ENCODE measurements at places on chromosomes 7 and 10. TPM values are rescaled to one million over a fixed set of nuclear protein-coding genes. Genes with fewer than 3 reads are reported as not detected.

DNA sequence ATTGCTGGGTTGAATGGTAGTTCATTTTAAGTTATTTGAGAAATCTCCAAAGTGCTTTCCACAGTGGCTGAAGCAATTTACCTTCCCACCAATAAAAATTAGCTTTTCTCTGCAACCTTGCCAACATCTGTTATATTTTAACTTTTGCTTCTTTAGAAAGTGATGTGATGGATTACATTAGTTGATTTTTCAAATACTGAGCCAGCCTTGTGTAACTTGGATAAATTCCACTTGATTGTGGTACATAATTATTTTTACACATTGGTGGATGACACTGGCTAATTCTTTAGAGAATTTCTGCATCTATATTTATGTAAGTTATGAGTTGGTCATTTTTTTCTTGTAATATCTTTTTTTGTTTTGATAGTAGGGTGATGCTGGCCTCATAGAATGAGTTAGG is 634.1 kb downstream of the GALNT17 start:
- H3K36me3 ChIP-seq, result no peaks in the 10 kb centered on the region
- H3K4me3 ChIP-seq, result no peak overlapping the region
- no peak for DNase-seq
- H3K27ac ChIP-seq, result no peak overlapping the region

MYO1G gene
- total RNA-seq, result 435 TPM

- no peak for DNase-seq
- no peaks in the 10 kb centered on the region for H3K4me1 ChIP-seq
- no peaks in the 10 kb centered on the region for H3K36me3 ChIP-seq
- no peak overlapping the region for H3K4me3 ChIP-seq
- H3K27ac ChIP-seq, result no peak overlapping the region
- H3K27me3 ChIP-seq, result no peaks in the 10 kb centered on the region
Observed at GRCh38 chr10:70312249-70312648, 28.4 kb upstream of the NPFFR1 start.

SERPINE1 gene
- 0.58 TPM for total RNA-seq

- H3K27ac ChIP-seq, result no peak overlapping the region
- DNase-seq, result no peak
- H3K4me3 ChIP-seq, result no peak overlapping the region
- no peaks in the 10 kb centered on the region for H3K36me3 ChIP-seq
- no peaks in the 10 kb centered on the region for H3K27me3 ChIP-seq
Observed at GRCh38 chr7:20959281-20959680, 172.6 kb upstream of the SP8 start.

DNA sequence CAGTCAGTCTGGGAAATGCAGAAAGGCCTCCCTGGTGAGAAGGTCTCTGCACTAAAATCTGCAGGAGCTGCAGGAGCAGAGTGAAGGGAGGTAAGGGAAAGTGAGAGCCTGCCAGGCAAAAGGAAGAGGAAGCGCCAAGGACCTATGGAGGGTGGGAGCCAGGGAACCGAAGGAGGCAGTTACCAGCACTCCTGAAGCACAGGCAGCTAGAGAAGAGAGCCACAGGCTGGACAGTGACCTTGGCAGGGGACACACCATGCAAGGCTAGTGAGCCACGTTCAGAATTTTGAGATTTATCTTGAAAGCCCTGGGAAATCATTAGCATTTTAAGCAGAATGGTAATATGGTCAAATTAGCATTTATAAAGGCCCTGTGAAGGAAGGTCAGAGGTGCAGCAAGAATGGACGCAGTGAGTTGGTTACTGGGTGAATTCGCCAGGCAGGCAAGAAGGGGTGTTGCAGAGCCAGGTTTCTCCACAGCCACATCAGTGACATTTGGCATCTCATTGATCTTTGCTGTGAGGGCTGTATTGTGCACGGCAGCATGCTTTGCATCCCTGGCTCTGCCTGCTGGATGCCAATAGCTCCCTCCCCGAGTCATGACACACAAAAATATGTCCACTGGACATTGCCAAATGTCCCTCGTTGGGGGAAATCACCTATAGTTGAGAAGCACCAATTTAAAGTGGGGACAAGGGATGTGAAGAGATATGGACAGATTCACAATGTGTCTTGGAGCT is 54.7 kb upstream of the LANCL2 start:
- DNase-seq, result no peak
- H3K36me3 ChIP-seq, result peaks cover 8% of the 10 kb centered on the region
- H3K4me3 ChIP-seq, result no peak overlapping the region
- no peak overlapping the region for H3K27ac ChIP-seq

DNA sequence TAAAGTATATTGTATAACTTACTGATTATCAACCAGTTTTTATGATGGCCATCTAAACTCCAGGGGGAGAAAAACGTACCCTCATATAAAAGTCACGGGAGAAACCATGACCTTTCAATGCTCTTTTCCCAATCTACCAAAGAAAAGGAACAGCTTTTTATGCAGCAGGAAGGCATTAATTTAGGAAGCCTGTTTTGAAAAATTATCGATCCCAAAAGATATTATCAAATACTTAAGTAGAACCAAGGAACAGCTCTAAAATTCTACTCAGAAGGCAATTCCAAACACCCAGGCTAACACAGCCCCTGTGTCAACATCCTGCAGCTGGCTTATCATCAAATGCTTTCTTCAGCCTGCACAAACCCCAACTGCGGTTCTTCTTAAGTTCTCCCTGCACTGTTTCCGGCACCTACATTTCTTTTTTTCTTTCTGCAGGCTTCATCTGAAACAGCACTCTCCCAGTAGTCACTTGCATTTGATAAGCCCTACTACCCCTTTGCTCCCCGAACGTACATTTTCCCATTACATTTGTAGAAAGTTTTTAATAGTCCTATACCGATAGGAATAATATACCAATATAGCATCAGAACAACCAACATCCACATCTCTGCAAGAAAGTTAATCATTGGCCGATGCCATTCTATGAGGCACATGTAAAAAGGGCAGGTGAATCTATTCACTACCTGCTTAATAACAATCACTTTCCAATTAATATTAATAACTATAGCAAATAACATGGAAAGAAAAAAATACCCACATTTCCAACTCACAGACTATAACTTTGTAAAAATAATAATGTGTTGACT is 47.9 kb downstream of the PIP4K2A start:
- peaks cover 28% of the 10 kb centered on the region for H3K36me3 ChIP-seq
- H3K4me3 ChIP-seq, result peak overlapping the region; percentile 82
- peak; percentile 81 for DNase-seq
- peak overlapping the region; percentile 94 for H3K27ac ChIP-seq
- no peaks in the 10 kb centered on the region for H3K27me3 ChIP-seq
- H3K4me1 ChIP-seq, result peaks cover 84% of the 10 kb centered on the region

DNA sequence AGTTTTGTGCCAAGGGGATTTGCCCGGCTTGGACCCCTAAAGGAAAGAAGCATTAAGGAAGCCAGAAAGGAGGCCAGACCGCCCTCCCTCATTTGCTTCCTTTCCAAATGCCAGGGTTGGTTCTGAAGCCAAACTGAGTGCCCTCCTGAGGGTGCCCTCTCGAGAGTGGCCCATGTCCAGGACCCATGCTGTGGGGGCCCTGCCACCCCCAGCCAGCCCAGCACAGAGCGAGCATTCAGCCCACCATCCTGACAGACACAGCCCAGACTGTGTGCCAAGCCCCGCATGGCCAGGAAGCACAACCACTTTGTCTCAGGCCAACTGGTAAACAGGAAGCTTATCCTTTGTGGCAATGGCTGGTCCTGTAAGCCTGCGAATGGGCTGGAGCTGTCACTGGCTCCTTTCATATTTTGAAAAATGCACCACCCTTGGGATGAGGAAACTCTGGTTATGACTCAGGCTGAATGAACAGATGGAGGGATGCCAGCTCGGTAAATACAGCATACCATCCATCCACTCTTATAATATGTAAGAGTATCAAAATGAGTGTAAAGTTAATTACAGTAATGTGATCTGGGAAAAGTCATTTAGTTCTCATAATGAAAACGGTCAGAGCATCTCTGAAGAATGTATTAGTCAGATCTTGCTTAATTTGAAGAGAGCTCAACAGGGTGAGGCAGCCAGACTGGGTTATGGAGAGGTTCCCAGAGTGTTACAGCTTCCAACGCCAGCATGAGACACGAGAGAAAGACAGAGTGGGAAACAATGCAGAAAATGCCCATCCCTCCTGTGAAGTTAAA is 65.0 kb downstream of the STK17A start:
- H3K27ac ChIP-seq, result peak overlapping the region; percentile 89
- H3K27me3 ChIP-seq, result no peaks in the 10 kb centered on the region
- H3K4me3 ChIP-seq, result peak overlapping the region; percentile 71
- DNase-seq, result peak; percentile 48
- peaks cover 95% of the 10 kb centered on the region for H3K4me1 ChIP-seq

DNA sequence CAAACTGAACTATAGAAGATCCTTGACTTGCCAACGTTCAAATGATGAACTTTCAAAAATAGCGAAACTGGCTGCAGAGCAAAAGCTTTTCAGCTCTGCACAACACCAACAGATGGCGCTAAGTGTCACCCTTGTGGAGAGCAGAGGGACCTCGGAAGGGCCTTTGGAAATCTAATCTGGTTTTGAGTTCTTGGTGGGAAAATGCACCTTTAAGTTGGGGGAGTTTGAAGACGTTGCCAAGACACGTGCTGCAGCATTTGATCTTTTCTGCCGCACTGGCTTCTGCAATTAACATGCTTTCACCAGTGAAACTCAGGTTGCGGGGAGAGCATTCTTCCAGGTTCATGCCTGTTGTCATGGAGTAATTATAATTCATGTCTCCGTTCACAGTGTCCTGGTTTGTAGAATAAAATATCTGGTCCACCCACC is 26.3 kb upstream of the WDR11 start:
- H3K36me3 ChIP-seq, result no peaks in the 10 kb centered on the region
- H3K4me3 ChIP-seq, result no peak overlapping the region
- H3K4me1 ChIP-seq, result no peaks in the 10 kb centered on the region

DNA sequence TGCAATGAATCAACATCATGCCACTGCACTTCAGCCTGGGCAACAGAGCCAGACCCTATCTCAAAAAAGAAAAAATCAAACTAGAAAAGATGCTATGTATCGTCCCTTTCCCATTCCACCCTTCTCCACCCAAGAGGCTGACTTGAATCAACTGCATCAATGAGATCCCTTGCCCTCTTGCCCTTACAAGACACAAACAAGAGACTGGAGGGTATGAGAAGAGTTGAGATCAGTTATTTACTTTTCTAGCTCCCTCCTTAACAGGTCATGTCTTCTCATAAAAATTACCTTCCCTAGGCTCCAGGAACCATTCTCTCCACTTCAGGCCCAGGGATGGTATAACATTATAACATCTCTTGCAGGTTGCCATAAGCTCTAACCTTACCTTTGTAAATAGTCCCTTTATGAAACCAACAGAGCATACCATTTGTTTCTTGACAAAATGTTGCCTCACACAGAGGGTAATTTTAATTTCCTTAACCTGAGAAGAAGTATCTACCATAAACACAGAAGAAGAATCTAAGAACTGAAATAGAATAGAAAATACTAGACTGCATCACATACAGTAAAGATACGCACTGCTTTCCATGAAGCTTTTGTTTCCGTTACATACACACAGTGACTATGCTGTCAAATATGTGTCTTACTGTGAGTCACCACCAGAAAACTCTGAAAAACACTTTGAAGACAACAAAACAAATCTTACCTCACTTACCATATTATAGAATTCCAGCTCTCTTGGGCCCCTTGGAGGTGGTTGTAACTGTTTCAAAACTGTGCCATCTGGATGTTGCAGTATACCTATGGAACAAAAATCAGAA is 30.5 kb downstream of the IPMK start:
- H3K27me3 ChIP-seq, result no peaks in the 10 kb centered on the region
- H3K27ac ChIP-seq, result no peak overlapping the region
- DNase-seq, result no peak
- no peak overlapping the region for H3K4me3 ChIP-seq
- peaks cover 57% of the 10 kb centered on the region for H3K36me3 ChIP-seq

DNA sequence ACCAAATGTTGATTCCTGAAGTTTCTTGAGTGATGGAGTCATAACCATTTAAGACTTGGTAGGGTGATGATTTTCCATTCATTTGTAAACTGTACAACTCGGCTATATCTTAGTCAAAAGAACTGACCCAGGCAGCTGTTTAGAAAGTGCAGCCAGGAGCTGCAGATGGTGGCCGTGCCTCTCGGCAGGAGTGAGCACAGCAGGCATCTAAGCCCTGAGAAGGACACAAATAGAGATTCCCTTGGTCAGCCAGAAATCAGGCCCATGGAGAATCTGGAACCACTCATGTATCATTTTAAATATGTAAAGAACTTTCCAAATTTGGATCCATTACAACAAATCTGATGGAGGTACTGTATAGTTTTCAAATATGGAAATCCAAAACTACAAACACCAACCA is 177.0 kb upstream of the AKR1E2 start:
- no peak for DNase-seq
- no peak overlapping the region for H3K4me3 ChIP-seq
- no peaks in the 10 kb centered on the region for H3K36me3 ChIP-seq
- H3K4me1 ChIP-seq, result peaks cover 26% of the 10 kb centered on the region
- H3K27me3 ChIP-seq, result peaks cover 2% of the 10 kb centered on the region

Measured in activated CD8-positive, alpha-beta T cell treated with anti-CD3 and anti-CD28 coated beads, Interleukin-2, amount 10 ng/mL, durations not matched to agents 7 days and 5 days (primary cell).